MCF 10A (cell line): ENCODE measurements at places on chromosomes 6 and 20.
A peak's percentile ranks its signal among the peaks of the same experiment; 100 is the strongest.

GRCh38 chr6:107237992-107238660, 122.8 kb upstream of the BEND3 start:
- H3K4me1 ChIP-seq = peaks cover 31% of the 10 kb centered on the region
- no peaks in the 10 kb centered on the region for H3K36me3 ChIP-seq
- no peak overlapping the region for H3K4me3 ChIP-seq
- H3K27ac ChIP-seq = peak overlapping the region; percentile 13
- peak; percentile 93 for DNase-seq

GRCh38 chr6:14804785-14805210, 441.1 kb upstream of the JARID2 start:
- H3K36me3 ChIP-seq = peaks cover 5% of the 10 kb centered on the region
- H3K27ac ChIP-seq = no peak overlapping the region
- H3K4me3 ChIP-seq = no peak overlapping the region
- no peaks in the 10 kb centered on the region for H3K27me3 ChIP-seq

GRCh38 chr6:142500250-142500786, 198.5 kb downstream of the ADGRG6 start:
- no peak overlapping the region for H3K4me3 ChIP-seq
- no peaks in the 10 kb centered on the region for H3K27me3 ChIP-seq
- no peak overlapping the region for H3K27ac ChIP-seq
- no peaks in the 10 kb centered on the region for H3K4me1 ChIP-seq
- DNase-seq = no peak

DNA sequence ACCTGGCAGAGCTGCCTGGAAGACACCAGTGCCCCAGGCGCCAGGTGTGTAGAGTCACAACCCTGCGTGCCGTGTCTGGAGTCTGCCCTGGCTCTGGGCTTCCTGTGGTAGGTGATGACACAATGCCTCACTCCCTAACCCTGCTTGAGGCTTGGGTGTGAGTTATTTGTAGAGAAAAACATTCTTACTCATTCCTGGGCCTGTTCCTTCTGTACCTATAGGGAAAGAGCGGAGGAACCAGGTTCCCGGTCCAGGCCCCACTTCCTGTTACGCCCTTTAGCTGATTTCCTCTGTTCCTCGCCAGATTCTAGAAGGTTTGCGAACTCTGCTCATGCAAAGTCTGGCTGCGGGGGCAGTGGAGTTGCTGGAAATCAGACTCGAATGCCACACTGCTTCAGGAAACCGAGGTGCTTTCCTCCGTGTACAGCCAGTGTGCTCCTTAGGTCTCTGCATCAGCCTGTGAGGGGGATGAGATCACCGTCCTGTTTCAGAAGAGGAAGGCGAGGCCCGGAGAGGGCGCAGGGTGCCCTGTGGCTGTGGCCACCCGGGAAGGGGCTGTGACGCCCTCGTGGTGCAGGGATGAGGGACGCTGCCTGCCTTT, 67.1 kb upstream of the DUSP22 start:
- DNase-seq = peak; percentile 91
- peaks cover 33% of the 10 kb centered on the region for H3K4me1 ChIP-seq
- no peaks in the 10 kb centered on the region for H3K36me3 ChIP-seq
- H3K27ac ChIP-seq = peak overlapping the region; percentile 92
- H3K27me3 ChIP-seq = no peaks in the 10 kb centered on the region

DNA sequence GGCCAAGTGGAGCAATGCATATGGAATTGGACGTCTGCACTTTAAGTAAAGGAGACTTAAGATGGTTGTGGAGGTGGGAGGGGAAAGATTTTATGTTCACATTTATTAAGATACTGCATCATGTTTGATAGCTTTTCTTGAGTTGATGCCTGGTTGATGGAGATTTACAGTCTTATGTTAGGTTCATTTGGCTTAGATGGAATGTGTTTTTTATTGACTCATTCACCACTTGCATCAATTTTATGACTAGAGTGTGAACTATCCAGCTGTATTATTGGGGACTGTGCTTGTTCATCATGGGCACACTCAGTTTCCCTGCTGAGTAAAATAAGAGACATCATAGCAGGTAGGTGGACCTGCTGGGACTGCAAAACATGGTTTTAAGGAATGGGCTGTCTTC, 91.2 kb upstream of the SCP2D1 start:
- no peak overlapping the region for H3K27ac ChIP-seq
- peaks cover 5% of the 10 kb centered on the region for H3K4me1 ChIP-seq
- DNase-seq = no peak
- no peaks in the 10 kb centered on the region for H3K27me3 ChIP-seq
- peaks cover 2% of the 10 kb centered on the region for H3K36me3 ChIP-seq

DNA sequence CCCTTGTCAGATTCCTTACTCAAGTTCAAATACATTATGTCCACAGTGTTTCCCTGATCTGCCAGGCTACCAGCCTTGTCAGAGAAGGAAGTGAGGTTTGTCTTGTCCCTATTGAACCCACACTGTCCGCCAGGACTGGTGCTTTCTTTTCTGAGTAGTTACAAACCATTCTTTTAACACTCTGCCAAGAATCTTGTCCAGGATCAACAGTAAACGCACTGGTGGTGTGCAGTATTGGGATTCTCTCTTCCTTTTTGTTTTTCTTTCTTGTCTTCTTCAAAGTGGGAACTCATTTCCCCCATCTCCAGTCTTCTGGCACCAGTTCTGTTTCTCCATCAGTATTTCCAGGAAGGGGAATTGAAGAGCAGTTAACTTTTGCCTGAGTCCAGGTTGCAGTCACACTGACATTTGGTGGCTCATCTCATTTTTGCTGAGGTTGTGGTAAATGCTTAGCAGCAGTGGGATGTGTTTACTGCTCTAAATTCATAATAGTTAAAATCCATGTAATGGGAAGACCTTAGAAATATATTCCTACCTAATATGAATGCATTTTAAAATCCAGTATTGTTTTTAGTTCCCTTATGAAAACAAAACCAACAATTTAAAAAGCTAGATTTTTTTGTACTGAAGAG, 295.3 kb downstream of the PRL start:
- no peaks in the 10 kb centered on the region for H3K27me3 ChIP-seq
- no peak overlapping the region for H3K4me3 ChIP-seq
- no peaks in the 10 kb centered on the region for H3K36me3 ChIP-seq
- no peaks in the 10 kb centered on the region for H3K4me1 ChIP-seq
- no peak for DNase-seq

DNA sequence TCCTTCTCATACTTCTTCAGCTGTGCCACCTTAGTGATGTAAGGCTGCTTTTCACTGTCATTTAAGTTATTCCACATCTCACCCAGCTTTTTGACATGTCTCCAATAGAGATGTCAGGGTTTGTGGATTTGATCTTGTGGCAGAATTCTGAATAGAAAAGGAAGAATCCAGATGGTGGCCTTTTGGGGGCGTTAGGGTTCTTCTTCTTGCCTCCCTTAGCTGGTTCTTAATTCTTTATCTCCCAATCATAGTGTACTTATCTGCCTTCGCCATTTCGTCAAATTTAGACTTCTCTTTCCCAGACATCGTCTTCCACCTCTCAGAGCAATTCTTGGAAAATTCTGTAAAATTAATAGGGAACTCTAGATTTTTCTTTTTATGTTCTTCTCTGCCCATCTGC, 422.9 kb downstream of the GJA1 start:
- no peaks in the 10 kb centered on the region for H3K27me3 ChIP-seq
- H3K27ac ChIP-seq = no peak overlapping the region
- no peaks in the 10 kb centered on the region for H3K36me3 ChIP-seq
- no peaks in the 10 kb centered on the region for H3K4me1 ChIP-seq
- no peak for DNase-seq

GRCh38 chr20:61757678-61758563, 307.8 kb downstream of the TAF4 start:
- DNase-seq = peak; percentile 24
- H3K27me3 ChIP-seq = no peaks in the 10 kb centered on the region
- H3K4me3 ChIP-seq = no peak overlapping the region
- H3K27ac ChIP-seq = peak overlapping the region; percentile 16
- peaks cover 21% of the 10 kb centered on the region for H3K4me1 ChIP-seq
- H3K36me3 ChIP-seq = no peaks in the 10 kb centered on the region
